ENCODE measurements at places on chromosomes 2 and 18.

- no peak for DNase-seq
Observed at GRCh38 chr2:54143780-54144179, 28.4 kb downstream of the ACYP2 start.

GRCh38 chr2:203802342-203803052, 65.1 kb upstream of the CTLA4 start:
- peak; percentile 52 for DNase-seq

- DNase-seq: no peak
Observed at GRCh38 chr18:76668119-76668518, 154.2 kb upstream of the ZNF236 start.

DNA sequence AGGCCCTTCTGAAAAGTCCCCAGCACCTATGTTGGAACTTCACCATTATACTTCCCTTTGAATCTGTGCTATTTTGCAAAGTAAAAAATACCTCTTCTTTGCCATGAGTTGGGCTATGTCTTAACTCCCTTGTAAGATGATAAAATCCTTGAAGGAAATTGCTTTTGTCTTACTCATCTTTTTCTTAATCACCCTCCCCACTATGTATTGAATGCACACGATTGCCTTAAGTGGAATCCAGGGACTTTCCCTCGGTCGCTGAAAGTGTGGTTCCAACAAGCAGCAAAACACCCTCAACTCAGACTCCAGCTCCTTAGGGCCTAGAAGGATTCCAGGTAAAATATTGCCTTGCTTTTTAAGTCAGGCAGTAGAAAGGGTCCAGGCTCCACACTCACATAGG, 173.2 kb upstream of the ARL4C start:
- no peak for DNase-seq

- DNase-seq: no peak
Observed at GRCh38 chr2:86525421-86526340, 37.6 kb downstream of the CHMP3 start.

DNA sequence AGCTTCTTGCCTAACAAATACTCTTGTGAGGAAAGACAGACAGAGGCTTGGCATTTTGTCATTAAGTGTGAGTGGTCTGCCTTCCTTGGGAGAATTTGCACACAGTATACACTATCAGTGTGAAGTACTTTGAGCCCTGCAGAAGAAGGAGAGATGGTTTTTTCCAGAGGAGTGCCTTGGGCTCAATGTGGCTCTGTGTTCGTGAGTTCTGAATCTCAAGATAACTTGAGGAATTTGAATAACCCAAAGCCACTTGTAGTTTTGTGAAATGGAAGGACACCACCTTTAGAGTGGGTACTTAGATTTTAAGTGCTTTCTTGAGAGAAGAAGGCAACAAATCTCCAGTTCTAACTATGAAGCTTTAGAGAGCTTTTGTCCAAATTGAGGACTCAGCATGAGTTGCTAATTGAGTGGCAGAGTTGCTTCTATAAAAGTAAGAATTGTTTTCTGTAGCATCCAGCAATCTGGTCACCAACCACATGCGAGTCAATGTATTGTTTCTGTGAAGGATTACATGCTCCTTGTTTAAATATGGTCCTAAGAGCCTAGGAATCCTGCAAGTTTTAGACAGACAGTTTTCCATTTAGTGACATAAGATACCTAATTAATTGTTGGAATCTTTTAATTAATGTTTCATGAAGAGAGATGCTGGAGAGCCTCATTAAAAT, 68.3 kb downstream of the BABAM2 start:
- DNase-seq: no peak

DNA sequence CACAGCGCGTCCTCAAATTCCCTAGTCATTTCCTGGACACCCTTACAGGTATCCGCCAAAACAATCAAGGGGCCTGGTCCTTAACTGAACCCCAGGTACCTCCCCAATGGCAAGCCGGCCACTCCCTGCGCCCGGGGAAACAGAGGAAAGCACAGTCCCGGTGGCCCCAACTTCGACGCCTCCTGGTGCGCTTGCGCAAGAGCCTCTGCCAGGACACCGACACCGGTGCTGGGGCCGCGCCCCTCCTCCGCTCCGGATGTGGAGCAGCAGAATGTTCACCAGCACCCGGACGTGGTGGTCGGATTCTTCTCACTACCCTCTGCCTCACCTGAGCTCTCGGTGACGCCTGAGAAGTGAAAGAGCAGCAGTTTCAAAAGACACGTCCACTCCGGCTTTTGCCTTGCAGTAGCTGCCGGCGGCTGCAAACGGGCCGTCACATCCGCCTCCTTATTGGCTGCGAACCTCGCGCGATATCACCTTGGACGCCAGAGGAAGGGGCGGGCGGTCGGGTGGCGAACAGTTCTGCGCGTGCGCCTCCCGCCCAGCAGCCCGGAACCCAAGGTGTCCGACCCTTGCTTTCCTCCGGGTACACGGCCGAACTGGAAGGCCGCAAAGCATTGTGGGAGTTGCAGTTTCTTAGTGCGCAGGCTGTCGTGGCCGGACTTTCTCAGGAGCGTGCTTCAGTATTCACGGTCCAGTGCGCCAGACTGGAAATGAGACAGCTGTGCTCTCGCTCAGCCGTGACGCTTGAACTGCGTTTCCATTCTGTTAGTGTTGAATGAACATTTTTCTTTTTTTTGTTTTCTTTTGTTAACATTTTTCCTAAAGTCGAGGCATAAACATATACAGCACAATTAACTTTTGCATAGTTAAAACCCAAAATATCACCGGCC, at the start of gene TXNDC9:
TSS of gene TXNDC9 (minus strand) at position 423 of the 893 bp plus-strand sequence. CDS start 3,123 bp downstream, outside the sequence.
- peak; percentile 97 for DNase-seq

- no peak for DNase-seq
Observed at GRCh38 chr2:46875226-46875899, 40.2 kb downstream of the MCFD2 start.

DNA sequence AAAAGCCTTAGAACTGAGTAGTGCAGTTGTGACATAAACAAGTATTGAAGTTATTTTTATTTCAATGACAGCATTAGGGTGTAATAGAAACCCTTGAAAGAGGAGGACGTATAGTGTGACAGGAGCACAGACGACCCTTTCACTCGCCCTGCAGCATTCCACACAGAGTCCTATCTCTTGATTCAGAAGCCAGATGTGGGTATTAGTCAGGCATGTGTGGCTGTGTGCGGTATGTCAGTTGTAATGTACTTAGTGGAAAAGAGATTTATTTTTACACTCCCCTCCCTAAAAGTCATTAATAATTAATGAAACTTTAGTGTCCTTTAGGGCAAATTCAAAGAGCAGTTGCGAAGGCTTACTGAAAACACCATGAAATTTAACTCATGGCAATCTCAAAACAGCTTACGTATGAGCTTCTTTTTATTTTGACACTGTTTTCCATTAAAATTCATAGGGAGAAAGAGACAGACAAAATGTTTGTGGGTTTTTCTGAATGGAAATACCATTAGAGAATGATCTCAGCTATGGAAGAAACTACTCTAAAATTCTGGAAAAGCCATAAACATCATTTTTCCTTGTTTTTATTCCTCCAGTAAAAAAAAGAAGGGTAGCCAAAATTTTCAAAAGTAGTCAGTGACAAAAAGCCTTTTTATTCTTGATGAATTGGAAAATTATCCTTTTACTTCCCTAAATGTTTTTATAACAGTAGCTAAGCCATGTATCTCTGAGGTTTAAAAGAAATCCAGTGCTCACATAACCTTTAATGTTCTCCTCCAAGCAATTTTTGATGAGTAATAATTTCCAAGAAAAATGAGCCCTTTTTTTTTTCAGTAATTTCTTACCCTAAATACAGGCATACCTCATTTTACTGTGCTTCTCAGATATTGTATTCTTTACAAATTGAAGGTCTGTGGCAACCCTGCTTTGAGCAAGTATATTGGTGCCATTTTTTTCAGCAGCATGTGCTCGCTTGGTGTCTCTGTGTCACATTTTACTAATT, 84.0 kb upstream of the DSEL start:
- no peak for DNase-seq

DNA sequence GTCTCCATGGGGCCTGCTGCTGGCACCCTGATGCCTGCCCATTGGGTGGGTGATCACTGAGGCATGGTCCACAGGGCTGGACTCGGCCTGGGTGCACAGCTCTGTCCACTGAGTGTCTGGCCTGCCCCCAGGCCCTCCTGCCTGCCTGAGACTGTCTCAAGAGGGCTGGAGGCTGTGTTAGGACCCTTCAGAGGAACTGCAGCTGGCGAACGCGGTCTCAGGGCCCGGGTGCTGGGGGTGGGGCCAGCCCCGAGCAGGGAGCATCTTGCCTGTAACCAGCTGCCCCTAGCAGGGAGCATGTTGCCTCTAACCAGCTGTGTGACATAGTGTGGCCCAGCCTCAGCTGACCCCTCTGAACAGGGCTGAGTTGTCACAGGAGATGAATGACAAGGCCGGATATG, 50.0 kb downstream of the TWIST2 start:
- DNase-seq: no peak

DNA sequence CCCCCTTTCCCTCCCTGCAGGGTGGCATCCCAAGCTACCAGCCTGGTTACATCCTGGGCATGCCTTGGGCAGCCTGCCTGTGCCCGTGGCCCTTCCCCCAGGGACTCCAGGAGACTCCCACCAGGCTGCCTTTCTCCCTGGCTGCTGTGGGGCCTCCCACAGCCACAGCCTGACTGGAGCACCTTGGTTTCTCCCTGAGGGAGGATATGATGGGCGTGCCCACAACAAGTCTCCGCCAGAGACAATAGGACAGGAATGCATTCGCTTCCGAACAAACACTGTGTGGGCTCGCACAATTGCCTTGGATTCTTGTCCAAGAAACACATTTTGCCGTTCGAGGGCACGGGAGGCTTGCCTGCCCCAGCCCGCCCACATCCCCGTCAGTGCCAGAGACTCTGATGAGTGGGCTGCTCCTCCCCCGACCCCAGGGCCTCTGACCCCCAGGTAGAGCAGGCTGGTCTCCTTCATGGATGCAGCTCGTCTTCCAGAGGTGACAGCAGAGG, 102.1 kb downstream of the SMAD7 start:
- DNase-seq: no peak

- DNase-seq: no peak
Observed at GRCh38 chr2:217625557-217626169, 377.1 kb downstream of the TNS1 start.

DNA sequence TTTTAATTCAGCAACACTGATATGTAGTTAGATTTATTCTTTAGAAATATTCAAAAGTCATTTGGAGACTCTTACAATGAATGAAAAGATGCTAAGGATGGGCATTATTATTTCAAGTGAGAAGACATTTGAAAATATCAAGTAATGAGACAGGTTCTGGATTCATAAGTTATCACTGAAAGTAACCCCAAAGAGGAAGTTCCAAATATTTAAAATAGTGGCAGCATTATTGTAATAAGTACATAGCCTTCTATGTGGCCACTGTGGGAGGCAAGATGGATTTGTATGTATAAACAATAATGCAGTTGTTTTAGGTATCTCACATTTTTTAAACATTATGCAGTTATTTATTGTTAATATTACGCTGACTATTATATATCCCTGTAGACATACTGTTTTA, 29.7 kb downstream of the ZC3H6 start:
- DNase-seq: no peak

DNA sequence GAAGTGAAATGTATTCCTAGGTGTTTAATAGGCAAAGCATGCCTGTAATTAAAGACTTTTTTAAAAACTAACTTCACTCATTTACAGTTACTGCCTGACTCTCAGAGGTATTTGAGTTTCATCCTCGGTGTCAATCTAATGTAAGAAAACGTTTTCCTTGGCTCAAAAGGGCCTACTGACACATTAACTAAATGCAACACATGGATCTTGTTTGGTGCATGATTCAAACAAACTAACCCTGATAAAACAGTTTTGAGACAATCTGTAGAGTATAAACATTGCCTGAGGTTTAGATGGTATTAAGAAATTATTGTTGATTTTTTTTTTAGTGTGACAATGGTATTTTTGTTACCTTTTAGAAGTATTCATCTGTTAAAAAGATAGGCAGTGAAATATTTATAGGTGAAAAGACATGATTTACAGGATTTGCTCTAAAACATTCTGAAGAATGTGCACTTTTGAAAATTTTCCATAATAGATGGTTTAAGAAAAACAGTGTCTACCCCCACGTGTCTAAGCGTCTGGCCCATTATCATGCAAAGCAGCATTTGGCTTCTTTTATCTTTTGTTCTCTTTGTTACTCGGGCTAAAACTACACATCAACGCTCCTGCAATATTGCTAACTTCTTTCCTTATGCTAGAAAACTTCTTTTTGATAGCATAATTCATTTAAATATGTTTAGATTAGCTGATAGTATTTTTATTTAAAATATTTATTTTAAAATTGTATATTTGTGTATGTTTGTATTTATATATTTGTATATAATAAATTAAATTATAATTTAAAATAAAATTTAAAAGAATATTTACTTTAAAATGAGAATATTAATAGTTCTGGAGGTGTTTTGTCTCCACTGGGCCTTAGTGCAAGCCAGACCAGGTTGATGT, 160.2 kb upstream of the NDUFV2 start:
- no peak for DNase-seq

GRCh38 chr18:25599443-25599842, 247.5 kb upstream of the ZNF521 start:
- no peak for DNase-seq
